Activated CD8-positive, alpha-beta memory T cell treated with anti-CD3 and anti-CD28 coated beads for 1 hour (primary cell): ENCODE measurements at places on chromosomes 16 and 17.
A peak's percentile ranks its signal among the peaks of the same experiment; 100 is the strongest.

- no peak for DNase-seq
These were observed 23.9 kb downstream of the RAD51D start for GRCh38 chr17:35095741-35096140.

GRCh38 chr17:39165178-39165840 lies 652 bp downstream of the ARL5C start:
- no peak for DNase-seq

DNA sequence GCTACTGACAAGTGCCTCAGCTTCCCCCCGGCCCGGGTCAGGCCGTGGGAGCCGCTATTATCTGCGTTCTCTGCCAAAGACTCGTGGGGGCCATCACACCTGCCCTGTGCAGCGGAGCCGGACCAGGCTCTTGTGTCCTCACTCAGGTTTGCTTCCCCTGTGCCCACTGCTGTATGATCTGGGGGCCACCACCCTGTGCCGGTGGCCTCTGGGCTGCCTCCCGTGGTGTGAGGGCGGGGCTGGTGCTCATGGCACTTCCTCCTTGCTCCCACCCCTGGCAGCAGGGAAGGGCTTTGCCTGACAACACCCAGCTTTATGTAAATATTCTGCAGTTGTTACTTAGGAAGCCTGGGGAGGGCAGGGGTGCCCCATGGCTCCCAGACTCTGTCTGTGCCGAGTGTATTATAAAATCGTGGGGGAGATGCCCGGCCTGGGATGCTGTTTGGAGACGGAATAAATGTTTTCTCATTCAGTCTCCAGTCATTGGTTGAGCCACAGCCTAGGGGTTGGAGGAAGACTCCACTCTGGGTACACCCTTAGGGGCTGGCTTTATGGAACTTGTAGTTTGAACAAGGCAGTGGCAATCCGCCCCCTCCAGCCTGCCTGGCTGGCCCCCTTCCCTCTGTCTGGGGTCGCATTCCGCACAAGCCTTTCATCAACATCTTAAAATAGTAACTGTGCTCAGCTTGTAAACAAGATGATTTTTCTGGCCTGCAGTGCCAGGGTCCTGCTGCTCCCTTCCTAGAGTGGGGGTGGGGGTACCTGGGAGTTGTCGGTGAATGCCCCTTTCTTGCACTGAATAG lies 4.1 kb downstream of the SYNGR2 start:
- DNase-seq, result no peak

DNA sequence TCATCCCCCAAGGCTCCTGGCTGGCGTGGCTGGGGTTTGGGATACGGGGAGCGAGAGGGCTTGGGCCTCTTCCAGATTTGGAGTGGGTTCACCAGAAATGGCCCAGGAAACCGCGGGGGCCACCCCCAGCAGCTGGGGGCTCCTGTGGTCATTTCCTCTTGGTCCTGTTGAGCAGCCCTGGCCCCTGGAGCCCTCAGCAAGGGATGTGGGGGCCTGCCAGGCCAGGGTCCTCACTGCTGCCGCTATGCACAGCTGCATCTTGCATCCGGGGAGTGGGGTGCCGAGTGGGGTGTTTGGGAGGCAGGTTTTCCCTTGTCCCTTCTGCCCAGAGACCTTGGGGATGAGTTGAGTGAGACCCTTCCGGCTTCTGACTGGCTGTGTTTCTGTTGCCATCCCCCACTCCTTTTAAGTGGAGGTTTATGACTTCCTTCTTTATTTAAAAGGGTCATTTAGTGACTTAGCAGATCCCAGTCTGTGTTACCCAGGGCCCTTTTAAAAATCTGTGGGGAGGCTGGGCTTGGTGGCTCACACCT lies 319.8 kb downstream of the SEC14L1 start:
- no peak for DNase-seq

- no peak for DNase-seq
These were observed 4.8 kb downstream of the RABEP1 start for GRCh38 chr17:5286846-5287245.

GRCh38 chr17:13209081-13209480 lies 191.3 kb upstream of the ELAC2 start:
- no peak for DNase-seq

- DNase-seq, result peak; percentile 50
These were observed at the start of gene LLGL2 for GRCh38 chr17:75524970-75525805. TSS of gene LLGL2 (plus strand) at chr17:75525697. CDS start at chr17:75543427, 17,730 bp downstream.

DNA sequence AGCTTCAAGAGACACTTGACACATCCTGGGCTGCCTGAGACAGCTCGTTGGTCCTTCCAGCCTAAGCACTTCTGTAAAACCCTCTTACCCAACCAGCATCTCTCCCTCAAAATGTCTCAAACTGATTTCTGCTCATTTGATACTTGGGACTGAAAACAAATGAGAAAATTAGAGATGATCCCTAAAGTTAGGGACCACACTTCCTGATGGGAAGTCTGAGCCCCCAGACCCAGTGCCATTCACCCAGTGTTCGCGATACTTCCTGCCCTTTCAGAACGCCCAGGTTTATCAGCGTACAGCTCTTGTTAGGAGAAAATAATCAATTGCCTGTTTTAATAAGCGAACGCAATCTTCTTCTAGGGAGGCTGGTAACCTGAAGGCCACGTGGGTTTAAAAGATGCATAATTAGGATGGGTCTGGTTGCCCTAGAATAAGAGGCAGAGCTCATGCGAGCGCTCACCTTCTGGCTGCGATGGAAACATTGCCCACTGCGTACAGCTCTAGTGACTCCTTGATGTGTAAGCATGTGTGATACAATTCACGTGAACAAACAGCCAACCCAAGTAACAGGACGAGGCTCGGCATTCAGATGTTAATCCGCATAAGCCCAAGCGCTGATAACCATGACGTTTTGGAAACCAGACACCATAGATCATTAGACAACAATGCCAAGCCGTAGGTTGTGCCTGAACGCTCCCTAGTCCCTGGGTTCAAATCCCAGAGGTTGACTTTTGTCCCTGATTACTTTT lies 213.1 kb downstream of the FOXL1 start:
- DNase-seq, result no peak

DNA sequence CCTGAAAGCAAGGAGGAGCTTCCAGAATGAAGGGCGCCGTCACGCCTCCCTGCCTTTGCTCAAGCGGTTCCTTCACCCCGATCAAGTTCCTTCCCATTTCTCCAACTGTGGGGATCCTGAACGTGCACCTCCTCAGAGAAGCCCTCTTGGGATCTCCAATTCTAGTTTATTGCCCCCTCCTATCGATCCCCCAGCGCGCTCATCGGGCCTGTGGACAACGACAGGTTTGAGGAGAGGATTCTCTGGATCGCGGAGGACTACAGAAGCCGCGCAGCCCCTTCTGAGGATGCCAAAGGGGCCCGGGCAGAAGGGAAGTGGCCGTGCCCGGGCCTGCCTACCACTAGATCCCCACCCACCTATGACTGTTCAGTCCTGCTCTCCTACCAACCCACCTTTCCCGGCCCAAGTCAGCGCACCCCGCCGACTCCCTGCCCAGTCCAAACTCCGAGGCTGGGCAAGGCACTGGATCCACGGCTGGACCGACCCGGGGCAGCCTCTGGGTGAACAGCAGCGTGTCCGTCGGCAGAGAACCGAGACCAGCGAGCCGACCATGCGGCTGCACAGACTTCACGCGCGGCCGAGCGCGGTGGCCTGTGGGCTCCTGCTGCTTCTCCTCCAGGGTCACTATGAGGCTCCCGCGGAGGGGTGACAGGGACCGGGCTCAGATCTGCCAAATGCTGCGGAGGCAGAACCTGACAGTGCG lies 12.8 kb upstream of the CES3 start:
- no peak for DNase-seq

- no peak for DNase-seq
These were observed 4.1 kb downstream of the HS3ST3B1 start for GRCh38 chr17:14304773-14305517.

DNA sequence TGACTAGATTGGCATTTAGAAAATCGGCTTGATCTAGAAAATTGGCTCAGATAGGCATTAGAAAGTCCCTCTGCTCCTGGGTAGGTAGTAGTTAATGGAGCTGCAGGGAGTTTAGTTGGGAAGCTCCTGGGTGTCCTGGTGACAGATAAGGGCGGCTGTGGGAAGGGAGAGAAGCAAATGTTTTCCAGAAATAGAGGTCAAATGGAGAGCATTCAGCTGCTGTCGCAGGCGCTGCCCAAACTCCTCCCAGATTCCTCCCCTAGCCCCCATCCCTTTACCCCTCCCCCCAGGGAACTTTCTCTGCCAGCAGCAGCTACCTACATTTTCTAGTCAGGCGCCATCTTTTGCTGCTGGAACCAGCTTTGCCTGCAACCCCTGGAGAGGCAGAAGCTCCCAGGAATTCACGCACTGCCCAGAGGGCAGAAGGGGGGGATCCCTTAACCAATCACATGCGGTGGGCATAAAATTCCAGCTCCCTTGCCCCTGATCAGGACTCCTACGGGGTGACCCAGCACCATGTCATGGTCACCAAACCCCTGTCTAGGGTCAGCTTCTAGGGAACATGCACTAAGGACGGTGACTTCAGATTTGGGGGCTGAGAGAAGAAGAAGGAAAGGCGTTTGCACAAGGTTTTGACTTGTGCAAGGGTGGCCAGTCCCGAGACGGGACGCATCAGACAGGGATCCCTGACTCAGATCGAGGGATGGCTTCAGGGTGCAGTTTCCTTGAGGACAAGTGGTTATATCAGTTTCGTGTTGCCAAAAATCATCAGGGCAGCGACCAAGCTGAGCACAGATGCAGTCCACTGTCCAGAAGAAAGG lies 43.8 kb downstream of the SOCS1 start:
- no peak for DNase-seq

- no peak for DNase-seq
These were observed 24.4 kb downstream of the TBX21 start for GRCh38 chr17:47757386-47757785.

DNA sequence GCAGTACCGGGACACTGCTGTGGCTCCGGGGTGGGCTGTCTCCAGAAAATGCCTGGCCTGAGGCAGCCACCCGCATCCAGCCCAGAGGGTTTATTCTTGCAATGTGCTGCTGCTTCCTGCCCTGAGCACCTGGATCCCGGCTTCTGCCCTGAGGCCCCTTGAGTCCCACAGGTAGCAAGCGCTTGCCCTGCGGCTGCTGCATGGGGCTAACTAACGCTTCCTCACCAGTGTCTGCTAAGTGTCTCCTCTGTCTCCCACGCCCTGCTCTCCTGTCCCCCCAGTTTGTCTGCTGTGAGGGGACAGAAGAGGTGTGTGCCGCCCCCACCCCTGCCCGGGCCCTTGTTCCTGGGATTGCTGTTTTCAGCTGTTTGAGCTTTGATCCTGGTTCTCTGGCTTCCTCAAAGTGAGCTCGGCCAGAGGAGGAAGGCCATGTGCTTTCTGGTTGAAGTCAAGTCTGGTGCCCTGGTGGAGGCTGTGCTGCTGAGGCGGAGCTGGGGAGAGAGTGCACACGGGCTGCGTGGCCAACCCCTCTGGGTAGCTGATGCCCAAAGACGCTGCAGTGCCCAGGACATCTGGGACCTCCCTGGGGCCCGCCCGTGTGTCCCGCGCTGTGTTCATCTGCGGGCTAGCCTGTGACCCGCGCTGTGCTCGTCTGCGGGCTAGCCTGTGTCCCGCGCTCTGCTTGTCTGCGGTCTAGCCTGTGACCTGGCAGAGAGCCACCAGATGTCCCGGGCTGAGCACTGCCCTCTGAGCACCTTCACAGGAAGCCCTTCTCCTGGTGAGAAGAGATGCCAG lies 12.9 kb downstream of the STH start:
- DNase-seq, result no peak

GRCh38 chr16:10312784-10313724 lies 72.8 kb upstream of the ATF7IP2 start:
- no peak for DNase-seq

- no peak for DNase-seq
These were observed 50.3 kb upstream of the MEAK7 start for GRCh38 chr16:84554627-84555328.

DNA sequence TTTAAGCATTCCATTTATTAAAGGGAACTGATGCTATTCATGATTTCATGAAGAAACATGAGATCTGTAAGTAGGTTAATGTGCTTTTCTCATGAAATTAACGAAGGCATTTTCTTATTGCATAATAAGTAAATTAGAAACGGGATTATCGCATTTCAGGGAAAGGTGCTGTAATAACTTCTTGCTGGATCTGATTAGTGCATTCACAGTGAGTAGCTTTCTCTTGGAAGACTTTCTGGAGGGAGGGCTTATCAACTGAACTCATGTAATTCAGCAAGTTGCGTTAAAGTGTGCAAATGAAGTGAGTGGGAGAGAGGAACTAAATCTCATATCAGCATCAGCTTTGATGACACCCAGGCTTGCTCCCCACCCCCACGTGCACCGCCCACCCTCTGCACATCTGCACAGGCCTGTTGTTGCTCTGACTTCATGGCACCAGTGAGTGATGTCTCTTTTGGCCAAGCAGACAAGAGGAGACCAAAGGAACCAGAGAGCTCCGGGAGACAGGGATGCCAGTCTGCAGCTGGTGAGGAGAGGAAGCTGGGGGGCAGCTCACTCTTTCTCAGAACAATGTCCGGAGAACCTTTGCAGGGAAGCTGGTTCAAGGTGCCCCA lies 26.3 kb upstream of the GAS7 start:
- no peak for DNase-seq

DNA sequence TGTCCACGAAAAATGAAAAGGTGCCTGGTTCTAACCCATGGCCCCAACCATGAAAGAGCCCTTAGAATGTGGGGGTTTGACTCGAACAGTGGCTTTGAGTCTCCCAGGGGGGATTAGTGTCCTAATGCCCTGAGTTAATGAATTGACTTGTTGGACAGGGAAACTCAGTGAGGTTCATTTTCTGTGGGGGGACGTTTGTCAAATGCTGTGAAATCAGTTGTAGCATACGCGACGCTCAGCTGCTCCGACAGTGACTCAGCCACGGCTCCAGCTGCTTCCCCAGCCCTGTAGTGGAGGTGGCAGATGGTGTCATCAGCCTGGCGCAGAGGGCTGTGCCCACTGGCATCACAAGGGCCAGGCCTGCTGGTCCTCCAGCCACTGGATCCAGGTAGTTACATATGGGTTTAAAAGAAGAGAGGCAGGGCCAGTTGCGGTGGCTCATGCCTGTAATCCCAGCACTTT lies 3.9 kb upstream of the TMEM235 start:
- no peak for DNase-seq

DNA sequence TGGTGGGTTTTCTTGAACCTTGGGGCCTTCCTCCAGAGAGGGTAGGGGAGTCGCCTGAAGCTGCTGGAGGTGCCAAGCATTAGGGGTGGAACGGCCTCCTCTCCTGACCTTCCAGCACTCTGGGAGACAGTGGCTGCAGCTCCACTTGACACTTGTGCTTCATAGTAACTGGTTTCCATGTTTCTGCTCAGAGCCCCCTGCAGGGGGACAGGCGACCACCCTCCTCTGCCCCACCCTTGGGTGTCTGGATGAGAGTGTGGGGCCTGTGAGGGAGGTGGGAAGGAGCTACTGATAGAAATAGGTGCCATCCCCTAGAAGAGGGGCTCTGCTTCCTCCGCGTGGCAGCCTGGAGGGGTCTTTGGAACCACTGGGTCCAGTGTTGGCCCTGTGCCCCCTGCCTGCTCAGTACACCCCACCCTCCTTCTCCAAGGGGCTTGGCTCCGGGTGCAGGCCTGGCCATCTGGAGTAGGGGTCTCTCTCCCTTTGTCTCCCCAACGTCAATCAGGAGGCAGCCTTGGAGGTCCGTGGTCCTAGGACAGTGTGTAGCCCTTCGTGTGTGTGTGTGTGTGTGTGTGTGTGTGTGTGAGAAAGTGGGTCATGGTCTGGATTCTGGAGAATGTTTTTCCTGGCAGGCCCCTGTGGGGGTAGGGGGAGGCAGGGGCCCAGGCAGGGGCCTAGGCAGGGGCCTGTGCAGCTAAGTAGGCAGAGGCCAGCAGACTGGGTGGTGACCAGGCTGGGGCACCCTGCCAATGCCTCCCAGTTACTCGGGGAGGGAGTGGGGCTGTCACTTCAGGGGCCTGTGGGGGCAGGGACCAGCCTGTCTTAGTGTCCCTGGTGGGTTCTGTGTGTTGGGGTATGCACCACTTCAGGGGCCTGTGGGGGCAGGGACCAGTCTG lies 4.9 kb downstream of the LASP1 start:
- no peak for DNase-seq

- DNase-seq, result no peak
These were observed 476.3 kb upstream of the CDH5 start for GRCh38 chr16:65890203-65890602.
